MCF 10A (cell line): ENCODE measurements at places on chromosomes 7 and 10. TPM values are rescaled to one million over a fixed set of nuclear protein-coding genes. Genes with fewer than 3 reads are reported as not detected.
A peak's percentile ranks its signal among the peaks of the same experiment; 100 is the strongest.

MYL7 gene
- total RNA-seq = not detected in 2 replicates

DNA sequence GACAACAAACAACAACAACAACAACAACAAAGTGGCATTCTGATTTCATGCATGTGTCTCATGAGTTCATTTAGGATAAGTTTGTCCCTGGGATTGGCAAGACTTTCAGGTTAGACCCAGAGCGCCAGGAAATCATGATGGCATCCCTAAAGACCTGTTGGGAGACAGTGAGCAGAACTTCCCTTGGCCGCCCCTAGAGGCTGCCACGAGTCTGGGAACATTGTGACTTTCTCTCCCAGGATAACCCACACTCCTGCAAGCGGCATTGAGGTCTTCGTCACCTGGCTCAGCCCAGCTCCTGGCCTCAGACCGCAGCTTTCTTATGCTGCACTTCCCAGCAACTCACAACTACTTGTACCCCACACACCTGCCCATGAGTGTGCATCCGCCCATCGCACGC is 80.5 kb upstream of the RNF32 start:
- no peak for DNase-seq

DNA sequence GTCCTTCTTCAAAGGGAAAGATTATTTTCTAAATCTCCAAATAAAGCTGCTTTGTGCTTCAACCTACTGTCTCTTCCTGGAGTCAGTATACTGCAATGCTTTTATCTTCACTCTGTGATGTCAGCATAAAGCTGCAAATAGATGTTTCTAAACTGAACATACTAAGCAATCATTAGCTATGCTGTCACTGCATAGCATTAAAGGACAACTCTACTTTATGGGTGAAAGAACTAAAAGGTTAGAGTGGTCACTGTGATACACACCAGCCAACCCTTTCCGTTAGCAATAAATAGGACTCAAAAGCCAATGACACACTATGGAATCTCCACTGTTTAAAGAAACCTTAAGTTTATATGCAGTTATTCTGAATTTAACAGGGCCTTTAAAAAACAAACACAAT is 1.8 kb downstream of the CCDC186 start:
- DNase-seq = no peak

GRCh38 chr10:131907679-131908078 is 6.9 kb downstream of the PPP2R2D start:
- DNase-seq = no peak

DNA sequence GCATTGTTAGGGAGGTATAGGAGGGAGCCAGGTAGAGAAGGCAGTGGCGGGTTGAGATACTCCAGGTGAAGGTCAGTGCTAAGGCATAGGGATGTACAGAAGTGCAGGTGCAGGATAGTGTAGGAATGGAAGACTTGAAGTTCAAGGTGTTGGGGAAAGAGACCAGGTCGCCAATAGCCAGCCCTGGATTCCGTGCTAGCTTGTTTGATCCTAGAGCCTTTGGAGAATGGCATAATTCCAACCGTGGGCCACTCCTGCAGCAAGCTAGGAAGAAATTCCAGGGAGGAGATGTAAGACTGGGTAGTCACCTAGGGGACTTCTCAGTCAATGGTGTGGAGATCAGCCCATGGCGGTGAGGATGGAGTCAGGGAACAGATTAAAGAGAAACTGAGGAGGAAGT is 272.7 kb downstream of the RPS24 start:
- DNase-seq = no peak

- no peak for DNase-seq
Measured at GRCh38 chr10:100734295-100735086, 10.9 kb upstream of the PAX2 start.

GRCh38 chr10:35244549-35244948 is 91.8 kb upstream of the CCNY start:
- DNase-seq = no peak

DNAJC12 gene
- total RNA-seq = 9.5 and 13.8 TPM in 2 replicates

DNA sequence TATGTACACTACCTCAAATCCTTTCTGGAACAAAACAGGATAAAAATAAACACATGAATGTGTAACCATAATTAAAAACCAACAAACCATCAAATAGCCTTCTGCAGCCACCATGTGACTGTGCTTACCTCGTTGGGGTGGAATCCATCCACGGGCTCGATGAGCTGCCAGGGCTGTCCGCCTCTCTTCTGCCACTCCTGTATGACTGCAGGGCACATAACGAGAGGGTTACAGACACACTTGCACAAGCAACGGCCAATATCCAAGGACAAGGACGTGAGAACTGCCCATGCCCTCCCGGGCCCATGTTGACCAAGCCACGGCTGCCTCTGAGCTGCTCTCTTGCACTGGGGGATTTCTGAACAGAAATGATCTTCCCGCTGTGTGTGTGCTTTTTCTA is 132.2 kb downstream of the ANLN start:
- DNase-seq = no peak

- DNase-seq = no peak
Measured at GRCh38 chr7:80087051-80087770, 47.4 kb upstream of the GNAI1 start.

RPEL1 gene
- not detected in 2 replicates for total RNA-seq

DNA sequence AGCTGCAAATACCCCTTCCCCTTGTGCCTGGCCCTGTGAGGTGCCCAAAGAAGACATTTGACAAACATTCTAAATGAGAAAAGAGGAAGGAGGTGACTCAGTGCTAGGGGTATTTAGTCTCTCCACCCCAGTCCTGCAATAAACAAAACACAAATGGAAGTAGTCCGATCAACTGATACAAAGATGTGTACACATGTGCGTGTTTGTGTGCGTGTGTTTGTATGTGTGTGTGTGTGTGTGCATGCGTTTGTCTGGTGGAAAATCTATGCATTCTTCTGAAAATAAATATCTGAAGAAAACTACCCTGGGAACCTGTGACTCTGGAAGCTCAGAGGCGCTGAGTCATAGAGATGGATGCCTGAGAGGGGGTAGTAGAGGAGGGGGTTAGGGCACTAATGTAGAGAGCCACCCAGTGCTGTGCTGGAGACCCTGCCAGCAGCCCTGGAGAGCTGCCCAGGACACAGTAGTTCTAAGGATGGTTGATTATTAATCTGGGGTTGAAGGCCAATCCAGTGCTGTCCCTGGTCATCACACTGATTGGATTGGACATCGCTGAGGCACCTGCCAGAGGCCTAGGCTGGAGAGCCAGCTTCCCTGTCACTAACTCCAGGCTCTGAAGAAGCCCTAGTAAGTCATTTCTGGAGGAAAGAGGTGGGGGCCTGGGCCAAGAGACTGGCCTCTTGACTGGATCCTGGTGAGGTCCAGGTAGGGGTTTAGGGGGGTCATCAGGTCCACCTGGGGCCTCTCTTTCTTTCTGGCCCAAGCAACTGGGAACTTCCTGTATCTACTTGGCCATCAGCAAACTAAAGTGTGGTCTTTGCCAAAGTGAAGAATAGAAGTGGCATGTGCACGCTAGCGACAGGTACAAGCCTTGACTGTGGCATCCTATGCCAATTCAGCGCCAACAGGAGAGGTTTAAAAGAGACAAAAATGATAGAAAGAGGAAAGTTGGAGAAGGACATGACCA is 18.5 kb downstream of the SFTPA1 start:
- DNase-seq = no peak

GRCh38 chr10:87721781-87722180 is 62.1 kb downstream of the PAPSS2 start:
- DNase-seq = no peak

DNA sequence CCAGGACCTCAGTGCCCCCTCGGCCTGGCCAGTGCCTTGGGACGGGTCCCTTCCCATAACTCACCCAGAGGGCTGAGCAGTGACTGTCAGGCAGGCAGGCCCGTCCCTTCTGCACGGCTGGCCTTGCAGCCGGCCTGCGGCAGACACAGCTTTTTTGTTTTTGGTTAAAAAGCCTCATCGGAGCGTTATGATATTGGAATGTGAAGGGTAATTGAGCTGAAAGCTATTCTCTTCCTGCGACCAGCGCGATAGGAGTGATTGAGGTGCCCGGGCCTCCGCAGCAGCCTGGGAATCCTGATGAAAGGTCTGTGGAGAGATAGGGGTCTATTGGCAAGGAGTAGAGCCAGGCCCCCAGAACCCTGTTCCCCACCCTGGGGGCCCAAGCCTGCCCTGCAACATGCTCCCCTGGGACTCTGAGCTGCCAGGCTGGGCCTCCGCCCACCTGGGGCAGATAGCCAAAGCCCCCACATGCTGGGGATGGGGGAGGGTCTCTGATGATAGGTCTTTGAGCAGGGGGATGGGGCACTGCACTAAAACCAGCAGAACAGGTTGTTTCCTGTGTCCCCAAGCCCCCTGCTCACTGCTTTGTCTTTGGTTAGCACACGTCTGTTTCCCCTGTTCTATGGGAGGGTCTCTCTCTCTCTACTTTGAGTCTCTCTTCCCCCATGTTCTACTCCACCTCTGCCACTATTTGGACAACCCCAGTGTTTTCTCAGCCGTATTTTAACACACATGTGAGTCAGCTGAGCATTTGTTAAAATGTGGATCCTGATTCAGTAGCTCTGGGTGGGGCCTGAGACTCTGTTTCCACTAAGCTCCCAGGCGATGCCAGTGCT is 131.9 kb downstream of the CDH23 start:
- no peak for DNase-seq

- DNase-seq = no peak
Measured at GRCh38 chr7:50798126-50798525, 15.4 kb upstream of the GRB10 start.

GRCh38 chr7:99139036-99139435 is 4.9 kb downstream of the SMURF1 start:
- no peak for DNase-seq

DNA sequence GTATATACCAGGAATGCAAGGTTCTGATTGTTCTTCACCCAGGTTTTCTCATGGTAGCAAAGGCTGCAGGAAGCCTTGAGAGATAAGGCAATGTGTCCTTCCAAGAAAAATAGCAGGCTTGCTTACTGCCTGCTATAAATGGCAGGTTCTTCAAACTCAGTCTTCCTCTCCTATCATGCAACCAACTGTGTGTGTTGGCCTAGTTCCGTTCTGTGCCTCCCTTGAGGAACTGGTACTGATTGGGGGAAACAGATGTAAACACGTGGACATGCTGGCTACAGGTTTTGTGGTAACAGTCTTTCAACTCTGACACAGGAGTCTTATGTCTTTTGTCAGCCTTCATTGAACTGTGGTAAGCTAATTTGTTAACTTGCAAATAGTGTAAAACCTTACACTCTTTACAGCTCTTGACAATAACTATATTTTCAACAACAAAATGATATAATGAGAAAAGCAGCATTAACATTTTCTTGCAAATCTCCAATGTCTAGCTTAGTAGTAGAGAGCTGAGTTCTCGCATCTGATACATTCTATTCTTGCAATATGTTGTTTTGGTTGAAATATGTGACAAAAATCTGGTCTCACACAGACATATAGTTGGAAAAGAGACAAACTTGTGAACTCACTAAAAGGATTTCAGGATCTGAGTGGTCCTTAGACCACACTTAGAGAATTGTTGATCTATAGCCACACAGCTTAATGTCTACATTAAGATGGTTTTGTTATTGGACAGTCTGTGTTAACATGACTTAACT is 54.7 kb upstream of the LSM8 start:
- DNase-seq = no peak

DNA sequence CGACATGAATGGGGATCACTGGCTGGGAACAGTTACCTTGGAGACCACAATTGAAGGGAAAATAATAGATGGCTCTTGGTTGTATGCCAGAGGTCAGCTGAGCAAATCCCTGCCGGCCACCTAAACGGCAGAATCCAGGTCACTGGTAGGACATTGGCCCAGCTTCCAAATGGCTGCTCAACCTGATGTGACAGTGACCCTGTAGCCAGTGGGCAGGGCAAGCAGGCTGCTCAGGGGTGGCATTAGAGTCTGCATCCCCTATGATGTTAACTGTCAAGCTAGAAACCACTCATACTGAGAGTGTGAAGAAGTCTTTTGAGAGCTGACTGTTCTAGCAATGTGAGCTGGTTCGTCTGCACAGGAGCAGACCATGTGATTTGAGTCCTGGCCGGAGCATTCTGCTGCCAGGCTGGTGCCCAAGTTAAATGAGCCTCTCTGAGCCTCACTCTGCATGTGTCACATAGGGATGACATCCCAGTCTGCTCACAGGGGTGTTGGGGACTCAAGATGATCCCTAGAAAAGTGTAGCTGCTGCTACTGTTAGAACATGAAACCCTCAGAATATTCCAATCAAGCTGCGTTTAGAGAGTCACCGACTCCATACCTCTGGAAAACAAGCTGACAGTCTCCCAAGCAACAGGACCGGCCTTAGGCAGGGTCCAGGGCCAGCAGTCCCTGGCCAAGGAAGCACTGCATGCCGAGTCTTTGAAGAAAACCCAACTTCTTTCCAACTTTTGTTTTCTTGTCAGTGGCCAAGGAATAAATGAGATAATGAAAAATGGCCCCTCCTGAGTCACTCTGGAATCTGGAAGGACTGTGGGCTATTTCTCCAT is 69.7 kb downstream of the VWA2 start:
- no peak for DNase-seq

DNA sequence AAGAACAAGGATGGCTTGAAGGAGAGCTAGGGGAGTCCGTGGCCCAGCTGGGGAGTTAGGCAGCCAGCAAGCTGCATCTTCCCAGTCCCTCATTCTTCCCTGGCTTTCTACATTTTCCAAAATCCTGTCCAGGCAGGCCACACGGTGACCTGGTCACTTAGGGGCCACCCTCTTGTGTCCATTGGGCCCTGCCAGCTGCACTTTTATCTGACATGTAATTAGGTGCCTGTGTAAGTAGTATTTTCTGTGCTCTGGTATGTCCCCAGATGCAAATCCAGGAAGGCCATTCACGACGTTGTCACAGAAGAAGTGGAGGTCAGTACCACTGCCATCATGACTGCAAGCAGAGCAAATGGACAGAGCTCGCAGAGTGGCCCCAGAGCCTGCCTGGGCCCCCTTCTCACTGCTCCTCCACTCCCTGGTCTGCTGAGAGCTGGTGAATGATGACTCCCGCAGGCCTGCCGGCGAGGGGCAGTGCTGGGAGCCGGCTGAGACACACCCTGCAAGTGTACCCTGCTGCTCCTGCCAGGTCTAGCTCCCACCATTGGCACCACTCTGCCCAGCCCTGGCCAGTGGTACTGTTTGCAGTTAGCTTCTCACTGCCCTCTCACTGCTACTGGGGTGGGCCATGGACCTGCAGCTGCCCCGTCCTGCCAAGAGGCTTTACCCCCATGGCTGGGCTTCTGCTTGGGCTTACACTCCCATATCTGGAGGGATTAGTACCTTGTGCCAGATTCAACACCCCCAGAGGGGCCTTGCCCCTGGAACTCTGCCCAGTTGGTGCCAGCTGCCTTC is 98.2 kb downstream of the GLRX3 start:
- no peak for DNase-seq

- DNase-seq = no peak
Measured at GRCh38 chr7:132519936-132520335, 56.3 kb downstream of the PLXNA4 start.

OR2A7 gene
- total RNA-seq = 10.0 and 13.6 TPM in 2 replicates

- no peak for DNase-seq
Measured at GRCh38 chr7:1933066-1933750, 263.1 kb downstream of the ELFN1 start.

DNA sequence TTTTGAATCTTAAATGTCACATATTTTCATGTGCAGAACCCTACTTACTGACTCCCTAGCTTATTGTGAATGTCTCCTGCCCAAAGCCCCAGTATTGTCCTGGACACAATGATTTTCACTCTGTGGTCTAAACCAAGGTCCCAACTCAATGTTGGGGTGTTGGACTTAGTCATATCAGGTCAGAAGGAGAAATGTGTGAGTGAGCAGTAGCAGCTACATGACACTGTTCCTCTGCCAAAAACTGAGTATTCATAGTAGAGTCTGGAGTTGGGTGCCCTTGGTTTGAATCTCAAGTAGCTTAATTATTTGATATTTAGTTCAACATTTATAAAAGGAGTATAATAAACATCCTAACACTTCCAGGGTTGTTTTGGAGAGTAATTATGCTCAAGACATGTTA is 141.0 kb downstream of the CHRM2 start:
- no peak for DNase-seq

GRCh38 chr10:74047871-74048270 is 50.0 kb downstream of the VCL start:
- DNase-seq = peak; percentile 85
